ENCODE measurements at places on chromosomes 1 and 21. TPM values are rescaled to one million over a fixed set of nuclear protein-coding genes. Genes with fewer than 3 reads are reported as not detected.

GRCh38 chr1:236063919-236064673, 794 bp downstream of the NID1 start:
- H3K4me1 ChIP-seq: no peaks in the 10 kb centered on the region
- no peaks in the 10 kb centered on the region for H3K36me3 ChIP-seq
- no peak overlapping the region for H3K27ac ChIP-seq

- H3K36me3 ChIP-seq: no peaks in the 10 kb centered on the region
- H3K4me3 ChIP-seq: no peak overlapping the region
- no peak overlapping the region for H3K27ac ChIP-seq
- H3K27me3 ChIP-seq: no peaks in the 10 kb centered on the region
- no peak for DNase-seq
Observed at GRCh38 chr1:183505454-183506089, 33.3 kb downstream of the SMG7 start.

DNA sequence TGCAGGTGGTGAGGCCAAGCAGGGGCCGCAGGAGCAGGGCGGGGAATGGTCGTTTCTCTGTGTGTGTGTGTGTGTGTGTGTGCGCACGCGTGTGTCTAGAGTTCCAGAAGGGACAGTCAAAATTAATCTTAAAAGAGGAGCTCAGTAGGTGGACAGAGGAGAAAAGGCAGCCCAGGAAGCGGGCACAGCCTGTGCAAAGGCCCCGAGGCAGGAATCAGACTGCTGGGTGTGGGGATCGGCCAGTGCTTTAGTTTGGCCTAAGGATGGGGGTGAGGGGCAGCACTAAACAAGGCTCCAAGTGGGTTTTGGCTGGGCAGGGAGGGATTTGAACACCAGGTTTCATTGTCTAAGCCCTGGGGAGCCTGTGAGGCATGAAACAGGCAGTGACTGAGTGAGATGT, 21.7 kb downstream of the EPHA8 start:
- no peak for DNase-seq
- no peaks in the 10 kb centered on the region for H3K4me1 ChIP-seq
- no peaks in the 10 kb centered on the region for H3K27me3 ChIP-seq
- H3K4me3 ChIP-seq: no peak overlapping the region
- no peaks in the 10 kb centered on the region for H3K36me3 ChIP-seq

DNA sequence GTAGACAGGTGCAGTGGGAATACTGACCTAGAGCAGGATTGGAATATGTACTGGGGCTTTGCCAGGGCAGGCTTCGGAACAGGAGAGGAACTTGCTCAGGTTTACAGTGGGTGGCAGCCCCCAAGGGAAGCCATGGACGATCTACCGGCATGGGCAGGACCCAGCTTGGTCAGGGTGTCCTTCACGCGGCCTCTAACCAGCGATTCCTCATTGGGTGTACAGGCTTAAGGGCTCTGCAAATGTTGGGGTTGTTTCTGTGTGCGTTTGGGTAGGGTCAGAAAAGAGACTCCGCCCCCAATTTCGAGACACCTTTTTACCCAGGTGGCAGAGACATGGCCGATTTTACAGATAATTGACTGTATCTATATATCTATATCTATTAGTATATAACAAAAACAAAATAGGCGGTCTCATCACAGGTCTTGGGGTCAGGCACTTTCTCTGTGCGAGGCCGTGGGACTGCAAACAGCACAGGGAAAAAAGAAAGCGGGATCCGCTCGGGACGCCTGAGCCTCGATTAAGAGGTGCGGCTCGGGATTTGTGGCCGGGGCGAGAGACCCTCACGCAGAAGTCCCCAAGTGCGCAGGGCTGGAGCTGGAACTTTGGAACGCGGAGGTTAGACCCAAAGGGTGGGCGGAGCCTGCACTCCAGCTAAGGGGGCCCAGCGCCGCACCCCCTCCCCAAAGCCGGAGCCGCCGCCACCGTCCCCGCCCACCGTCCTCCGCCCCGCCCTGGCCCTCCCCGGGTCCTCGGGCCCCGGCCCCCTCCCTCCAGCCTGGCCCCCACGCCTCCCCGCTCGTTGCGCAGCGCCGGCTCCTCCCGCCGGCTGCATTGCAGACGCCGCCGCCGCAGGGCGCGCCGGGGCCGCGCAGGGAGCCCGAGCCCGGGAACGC, 67.5 kb upstream of the VAMP3 start:
- H3K4me3 ChIP-seq: peak overlapping the region; percentile 42
- no peaks in the 10 kb centered on the region for H3K36me3 ChIP-seq
- no peaks in the 10 kb centered on the region for H3K4me1 ChIP-seq
- DNase-seq: peak; percentile 22
- no peak overlapping the region for H3K27ac ChIP-seq
- no peaks in the 10 kb centered on the region for H3K27me3 ChIP-seq

HLX gene
- total RNA-seq: 0.75 TPM

Data from pancreas (tissue), 10 donors.